H7 (cell line): ENCODE measurements at places on chromosomes 7 and 10. TPM values are rescaled to one million over a fixed set of nuclear protein-coding genes. Genes with fewer than 3 reads are reported as not detected.

The SPDYE5 gene
- total RNA-seq = not detected in 2 replicates

GRCh38 chr7:74656441-74656836 lies 1.1 kb upstream of the GTF2I start:
- peak; percentile 66 for DNase-seq

DNA sequence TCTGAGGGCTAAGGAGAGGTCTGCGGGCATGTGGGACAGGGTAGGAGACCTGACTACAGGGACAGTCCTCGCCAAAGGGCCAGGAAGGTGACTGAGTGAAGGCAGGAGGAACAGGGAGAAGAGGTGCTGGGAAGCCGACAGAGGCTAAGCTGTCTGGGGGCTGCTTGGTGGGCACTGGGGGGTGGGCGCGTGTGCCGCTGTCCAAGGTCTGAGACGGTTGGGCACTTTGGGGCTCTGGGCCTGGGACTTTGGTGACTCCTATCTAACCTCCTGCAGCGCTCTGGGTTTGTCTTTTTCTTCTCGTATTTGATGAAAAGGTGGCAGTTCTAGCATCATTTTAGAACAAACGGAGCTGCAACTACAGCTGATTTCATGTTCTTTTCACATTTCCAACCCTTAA lies 141.5 kb downstream of the C10orf105 start:
- DNase-seq = no peak

DNA sequence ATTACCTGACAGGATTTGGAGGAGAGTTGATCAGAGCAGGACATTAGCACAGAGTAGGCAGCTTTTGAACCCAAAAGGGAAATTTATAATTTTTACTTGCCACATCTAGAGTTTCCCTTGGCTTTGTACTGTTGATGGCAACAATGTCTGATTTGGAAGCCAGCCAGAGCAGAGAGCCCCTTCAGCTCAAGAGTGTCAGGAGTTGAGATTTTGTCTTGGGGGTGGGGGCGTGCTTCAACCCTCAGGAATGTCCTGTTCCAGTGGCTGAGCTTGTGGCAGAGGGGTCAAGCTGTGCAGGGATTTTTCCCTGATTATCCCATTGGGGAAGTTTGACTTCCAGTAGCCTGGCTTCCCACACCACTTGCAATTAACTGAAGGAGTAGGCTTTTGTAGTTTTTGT lies 27.0 kb downstream of the SP4 start:
- DNase-seq = no peak

The PNLIPRP1 gene
- total RNA-seq = not detected in 2 replicates

The ADCYAP1R1 gene
- total RNA-seq = 1.8 TPM in 2 replicates

The CACNB2 gene
- total RNA-seq = 1.0 and 2.2 TPM in 2 replicates

DNA sequence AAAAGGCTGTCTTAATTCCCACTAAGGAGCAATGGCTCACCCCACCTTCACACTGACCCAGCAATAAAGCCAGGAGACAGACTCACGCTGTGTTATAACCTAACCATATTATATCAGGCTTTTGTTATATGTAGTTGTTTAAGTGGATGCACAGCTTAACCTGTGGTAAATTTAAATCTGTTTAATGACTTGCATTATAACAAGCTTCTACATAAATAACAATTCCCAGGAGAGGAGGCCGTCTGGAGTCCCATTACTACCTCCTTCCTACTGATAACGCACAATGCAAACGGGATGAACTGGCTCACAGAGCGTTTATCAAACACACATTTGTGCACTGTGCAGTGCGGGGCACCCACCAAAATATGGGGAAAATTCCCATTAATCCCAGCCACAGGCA lies 102.1 kb upstream of the MGMT start:
- DNase-seq = no peak

- DNase-seq = no peak
Measured at GRCh38 chr7:151451156-151451555, 11.2 kb upstream of the CRYGN start.

GRCh38 chr7:140349144-140349771 lies 49.1 kb downstream of the SLC37A3 start:
- no peak for DNase-seq

GRCh38 chr10:72133517-72133916 lies 45.2 kb upstream of the SPOCK2 start:
- DNase-seq = no peak

GRCh38 chr10:15603446-15604011 lies 116.2 kb downstream of the ITGA8 start:
- no peak for DNase-seq

The COL17A1 gene
- total RNA-seq = 0.59 and 1.0 TPM in 2 replicates

- no peak for DNase-seq
Measured at GRCh38 chr10:56319386-56319785, 41.7 kb downstream of the ZWINT start.

The PTPN20 gene
- not detected in 2 replicates for total RNA-seq

The PRSS1 gene
- 0.62 and 0.96 TPM in 2 replicates for total RNA-seq

DNA sequence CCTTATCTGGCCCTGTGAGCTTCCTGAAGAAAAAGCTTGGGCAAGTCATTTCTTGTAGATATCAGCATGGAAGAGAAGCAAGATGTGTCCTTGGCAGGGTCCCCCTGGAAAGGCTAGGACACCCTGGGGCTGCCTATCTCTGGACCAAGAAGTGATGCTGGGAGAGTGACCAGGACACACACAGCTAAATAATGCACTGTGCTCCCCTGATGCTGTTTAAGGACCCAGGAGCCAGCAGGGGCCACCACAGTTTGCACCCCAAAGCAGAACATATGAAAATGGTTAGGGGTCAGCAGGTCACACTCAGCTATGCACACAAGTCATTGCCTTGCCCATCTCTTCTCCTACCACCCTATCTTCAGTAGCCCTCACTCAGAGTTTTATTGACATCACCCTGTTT lies 47.9 kb upstream of the GPR26 start:
- no peak for DNase-seq

The ALOX5 gene
- total RNA-seq = 0.10 and 1.1 TPM in 2 replicates

DNA sequence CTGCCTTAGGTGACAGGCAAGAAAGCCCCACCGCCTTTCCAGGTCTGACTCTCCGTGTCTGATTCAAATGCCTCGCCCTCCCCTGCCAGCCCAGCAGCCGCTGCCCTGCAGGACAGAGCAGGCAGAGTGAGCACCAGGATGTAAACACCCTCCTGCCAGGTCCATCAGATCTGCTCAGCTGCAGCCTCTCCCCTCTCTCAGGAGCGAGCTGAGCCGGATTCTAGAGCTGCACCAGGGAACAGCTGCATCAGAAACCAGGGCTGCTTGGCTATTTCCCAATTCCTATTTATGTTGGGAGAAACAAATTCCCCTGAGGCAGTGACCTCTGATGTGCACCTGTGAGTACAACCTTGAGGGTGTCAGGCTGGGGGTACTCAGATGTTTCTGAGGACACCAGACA lies 121.5 kb upstream of the ZMIZ1 start:
- no peak for DNase-seq

- no peak for DNase-seq
Measured at GRCh38 chr7:25832929-25833328, 319.1 kb upstream of the NFE2L3 start.

The GCK gene
- total RNA-seq = 2.8 and 3.7 TPM in 2 replicates

The HYAL4 gene
- total RNA-seq = 0.11 TPM in 1 of 2 replicates, not detected in the other

The NAT16 gene
- total RNA-seq = 0.30 and 0.59 TPM in 2 replicates

DNA sequence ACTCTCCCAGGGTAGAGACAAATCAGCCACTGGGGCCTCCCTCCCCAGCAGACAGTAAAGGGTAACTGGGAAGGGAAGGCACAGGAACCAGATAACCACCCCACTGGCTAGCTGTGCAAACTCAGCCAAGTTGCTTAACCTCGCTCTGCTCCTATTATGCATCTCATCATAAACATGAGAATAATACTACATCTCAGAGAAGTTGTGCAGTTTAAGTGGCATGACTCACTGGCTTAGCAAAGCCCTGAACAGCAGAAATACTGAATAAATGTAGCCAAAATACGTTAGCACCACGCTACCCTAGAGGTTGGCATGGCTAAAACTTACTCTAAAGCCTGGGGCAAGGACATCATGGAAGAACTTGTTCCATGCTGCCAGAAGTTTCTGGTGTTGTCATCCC lies 128.1 kb upstream of the ANK3 start:
- DNase-seq = no peak

The NPSR1 gene
- not detected in 2 replicates for total RNA-seq

The PGAM2 gene
- 2.7 and 4.5 TPM in 2 replicates for total RNA-seq

DNA sequence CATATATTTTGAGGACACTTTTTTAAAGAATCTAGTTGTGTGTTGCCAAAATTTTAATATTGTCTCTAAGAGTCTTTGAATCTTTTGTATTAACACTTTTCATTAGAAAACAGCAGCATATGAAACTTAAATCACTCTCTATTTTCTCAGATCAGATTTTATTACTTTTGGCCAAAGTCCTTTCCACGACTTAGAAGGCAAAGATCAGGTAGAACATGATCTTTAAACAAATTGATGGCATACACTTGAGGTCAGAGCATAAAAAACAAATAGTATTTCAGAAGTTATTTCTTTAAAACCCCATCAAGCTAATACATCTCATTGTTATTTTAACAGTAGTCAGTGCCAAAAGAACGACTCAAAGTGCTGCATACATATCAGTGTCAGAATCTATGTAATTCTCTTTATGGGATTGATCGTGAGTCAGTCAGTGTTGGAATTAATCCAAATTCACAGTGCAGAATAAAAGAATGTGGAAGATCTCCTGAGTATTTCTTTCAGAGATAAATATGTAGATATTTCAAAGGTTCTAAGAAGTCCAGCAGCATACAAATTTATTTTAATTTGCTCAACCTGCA lies 9.6 kb upstream of the AGMO start:
- no peak for DNase-seq

DNA sequence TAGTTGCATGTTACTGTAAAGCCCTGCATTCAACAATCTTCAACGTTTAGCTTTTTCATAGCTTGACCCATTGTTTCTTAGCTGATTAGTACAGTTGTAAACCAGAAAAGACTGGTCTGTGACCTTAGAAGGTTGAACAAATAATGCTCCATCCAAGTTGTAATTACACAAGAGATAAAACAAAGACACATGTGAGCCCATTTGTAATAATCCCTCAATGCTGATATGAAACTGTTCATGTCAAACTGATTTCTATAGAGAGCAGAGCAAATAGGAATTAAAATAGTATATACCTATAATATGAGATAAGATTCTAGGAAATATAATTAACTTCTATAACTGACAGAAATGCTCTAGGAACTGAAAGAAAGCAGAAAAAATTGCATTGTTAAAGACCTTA lies 94.7 kb upstream of the SLC25A13 start:
- DNase-seq = no peak

DNA sequence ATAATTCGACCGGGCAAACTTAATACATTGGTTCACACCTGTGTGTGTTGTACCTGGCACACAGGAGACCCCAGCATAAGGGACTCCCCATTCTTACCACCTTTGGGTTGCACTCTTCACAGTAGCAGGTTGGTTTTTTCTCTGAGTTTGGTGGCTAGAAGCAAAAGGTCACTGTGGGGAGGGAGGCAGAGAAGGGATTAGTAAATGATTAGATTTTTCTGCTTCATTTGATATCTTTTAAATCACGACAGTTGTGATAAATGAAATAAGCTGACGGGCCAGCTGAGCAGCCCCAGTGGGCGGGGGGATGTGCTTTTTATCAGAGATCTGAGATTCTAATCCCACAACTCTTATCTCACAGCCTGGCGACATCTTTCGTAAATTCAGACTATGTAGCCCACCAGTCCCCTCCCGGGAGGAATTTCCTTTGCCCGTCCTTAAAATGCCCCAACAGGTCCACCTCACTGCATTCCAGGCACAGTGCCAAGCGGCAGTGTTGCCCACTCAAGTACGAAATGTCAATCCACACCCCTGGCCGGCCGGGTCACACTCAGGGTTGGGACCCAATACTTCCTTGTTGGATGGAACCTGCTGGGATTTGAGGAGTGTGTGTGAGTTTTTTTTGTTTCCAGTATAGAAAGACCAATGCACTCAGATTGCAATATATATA lies 10.5 kb upstream of the KCP start:
- peak; percentile 11 for DNase-seq

DNA sequence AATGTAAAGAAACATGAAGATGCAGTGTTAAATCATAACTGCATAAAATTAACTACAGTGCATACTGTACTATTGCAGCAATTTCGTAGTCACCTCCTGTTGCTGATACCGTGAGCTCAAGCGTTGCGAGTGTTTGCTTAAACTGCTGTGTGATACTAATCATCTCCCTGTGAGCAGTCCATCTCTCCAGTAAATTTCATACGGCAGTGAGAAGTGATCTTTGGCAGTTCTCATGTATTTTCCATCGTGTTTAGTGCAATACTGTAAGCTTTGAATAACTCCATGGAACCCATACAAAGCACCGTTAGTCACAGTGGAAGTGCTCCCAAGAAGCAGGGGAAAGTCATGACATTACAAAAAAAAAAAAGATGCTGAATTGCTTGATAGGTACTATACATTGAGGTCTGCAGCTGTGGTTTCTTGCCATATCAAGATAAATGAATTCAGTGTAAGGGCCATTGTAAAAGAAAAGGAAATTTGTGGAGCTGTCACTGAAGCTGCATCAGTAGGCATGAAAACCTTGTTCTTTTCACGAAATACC lies 360.4 kb downstream of the EXOC4 start:
- no peak for DNase-seq

DNA sequence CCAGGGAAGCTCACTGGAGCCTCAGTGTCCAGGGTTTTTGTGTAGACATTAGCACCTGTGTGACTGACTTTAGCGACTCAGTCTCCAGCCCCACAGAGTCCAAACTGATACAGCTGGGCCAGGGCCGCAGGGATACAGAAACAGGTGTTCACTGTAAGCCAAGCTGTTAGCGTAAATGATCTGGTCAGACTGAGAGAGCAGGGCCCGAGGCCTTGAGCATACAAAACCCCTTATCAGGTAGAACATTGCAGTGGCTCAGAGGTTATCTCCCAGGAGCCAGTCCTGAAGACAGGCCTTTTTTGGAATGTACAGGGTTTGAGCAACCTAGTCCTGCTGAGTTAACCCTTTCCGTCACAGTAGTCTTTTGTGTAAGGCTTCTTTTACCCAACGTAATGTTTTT lies 25.0 kb downstream of the LHPP start:
- DNase-seq = no peak

GRCh38 chr7:155231941-155232340 lies 65.7 kb upstream of the INSIG1 start:
- DNase-seq = no peak

- DNase-seq = no peak
Measured at GRCh38 chr7:12322284-12322902, 81.3 kb downstream of the VWDE start.

DNA sequence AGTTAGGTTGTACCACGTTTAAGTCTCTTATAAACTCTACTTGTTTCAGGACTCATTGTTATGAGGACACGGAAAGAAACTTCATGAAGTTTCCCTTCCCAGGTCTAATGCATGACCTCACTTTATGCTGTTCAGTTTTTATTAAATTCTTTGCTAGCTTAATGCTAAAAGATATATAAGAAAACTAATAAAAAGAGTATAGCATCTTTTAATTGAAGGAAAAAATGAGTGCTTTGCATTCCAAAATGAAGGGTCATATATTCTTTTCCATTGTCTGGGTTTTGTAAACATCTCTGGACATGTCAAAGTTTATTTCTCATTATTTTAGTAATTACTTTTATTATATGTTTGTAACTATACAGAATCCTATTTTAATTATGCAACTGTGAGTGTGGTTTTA lies 255.8 kb downstream of the CREB5 start:
- DNase-seq = no peak

The ANKRD7 gene
- total RNA-seq = not detected in 2 replicates
